ENCODE measurements at places on chromosomes 1 and 21.

- DNase-seq, result no peak
Observed at GRCh38 chr1:24805534-24806301, 60.5 kb downstream of the CLIC4 start.

GRCh38 chr1:113456967-113457366 lies 66.7 kb downstream of the MAGI3 start:
- no peak for DNase-seq

GRCh38 chr1:231423648-231424047 lies 1.6 kb upstream of the EGLN1 start:
- DNase-seq, result no peak

- no peak for DNase-seq
Observed at GRCh38 chr1:179952186-179952585, 2.4 kb upstream of the CEP350 start.

DNA sequence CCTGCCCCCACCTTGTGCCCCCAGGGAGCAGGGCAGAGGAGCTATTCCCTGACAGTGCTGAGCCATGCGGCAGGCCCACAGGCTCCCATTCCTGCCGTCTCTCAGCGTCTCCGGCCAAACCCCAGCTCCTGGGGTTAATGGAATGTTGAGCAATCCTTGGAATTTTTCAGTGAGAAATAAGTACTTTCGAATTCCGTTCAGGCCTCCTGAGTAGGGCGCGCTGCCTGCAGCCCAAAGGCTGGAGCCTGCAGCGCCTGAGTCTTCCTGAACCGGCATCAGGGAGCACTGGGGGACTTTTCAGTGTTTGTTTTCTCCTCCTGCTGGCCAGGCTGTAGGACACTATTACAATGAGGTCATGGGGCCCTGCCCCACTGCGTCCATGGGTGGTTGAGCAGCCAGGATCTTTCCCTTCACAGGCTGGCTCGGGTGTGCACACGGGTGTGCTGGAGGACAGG lies 33.3 kb upstream of the CSF1 start:
- DNase-seq, result peak; percentile 77

- DNase-seq, result no peak
Observed at GRCh38 chr1:109954041-109954512, 30.5 kb upstream of the AHCYL1 start.

- DNase-seq, result no peak
Observed at GRCh38 chr1:28602536-28603439, 10.7 kb downstream of the RAB42 start.

DNA sequence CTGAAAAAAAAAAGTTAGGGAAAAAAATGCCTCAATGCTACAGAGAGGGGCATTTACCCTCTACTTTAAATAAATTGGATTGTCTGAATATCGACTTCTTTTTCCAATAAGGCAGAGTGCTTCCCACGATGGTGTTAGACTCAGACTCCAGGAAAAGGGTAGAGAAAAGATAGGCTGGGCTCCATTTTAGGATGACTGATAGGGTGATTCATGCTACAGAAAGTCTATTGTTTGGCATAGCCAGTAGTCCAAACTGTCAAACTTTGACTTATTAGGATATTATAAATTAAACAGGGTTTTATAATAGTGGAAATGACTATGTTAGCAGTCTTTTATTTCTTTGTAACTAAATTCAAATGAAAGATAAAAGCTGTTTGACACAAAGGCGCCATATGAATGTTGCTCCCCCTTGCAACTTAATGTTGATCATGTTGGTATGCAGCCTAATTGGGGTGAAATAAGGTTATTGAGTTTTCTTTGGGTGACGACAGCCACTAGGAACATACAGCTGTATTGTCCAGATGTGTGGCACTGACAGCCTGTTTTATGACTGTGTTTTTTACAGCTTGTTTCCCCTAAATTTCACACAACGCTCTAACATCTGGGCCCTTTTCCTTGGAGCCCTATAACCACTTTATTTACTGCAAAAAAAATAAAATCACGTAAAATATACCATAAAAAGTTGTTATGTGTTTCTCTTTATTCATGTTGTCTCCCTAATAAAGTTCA lies 69.3 kb downstream of the SPAG17 start:
- DNase-seq, result no peak

Data from ecto neural progenitor cell (in vitro differentiated cells).